Regular cardiac myocyte (primary cell): ENCODE measurements at places on chromosomes 12 and 14. TPM values are rescaled to one million over a fixed set of nuclear protein-coding genes. Genes with fewer than 3 reads are reported as not detected.

The KIF26A gene
- total RNA-seq: under 0.01 TPM in 2 replicates

The CDK4 gene
- 146 and 166 TPM in 2 replicates for total RNA-seq

The SLCO1B3 gene
- not detected in 2 replicates for total RNA-seq

The DBX2 gene
- not detected in 2 replicates for total RNA-seq

The KCNC2 gene
- total RNA-seq: not detected in 2 replicates

The RGS6 gene
- 0.28 TPM in 1 of 2 replicates, not detected in the other for total RNA-seq

The RPGRIP1 gene
- total RNA-seq: not detected in 2 replicates

The GARIN6 gene
- not detected in 2 replicates for total RNA-seq

The KRT73 gene
- not detected in 2 replicates for total RNA-seq

The VSX2 gene
- total RNA-seq: not detected in 2 replicates
